ENCODE measurements at places on chromosomes 2 and 18.

DNA sequence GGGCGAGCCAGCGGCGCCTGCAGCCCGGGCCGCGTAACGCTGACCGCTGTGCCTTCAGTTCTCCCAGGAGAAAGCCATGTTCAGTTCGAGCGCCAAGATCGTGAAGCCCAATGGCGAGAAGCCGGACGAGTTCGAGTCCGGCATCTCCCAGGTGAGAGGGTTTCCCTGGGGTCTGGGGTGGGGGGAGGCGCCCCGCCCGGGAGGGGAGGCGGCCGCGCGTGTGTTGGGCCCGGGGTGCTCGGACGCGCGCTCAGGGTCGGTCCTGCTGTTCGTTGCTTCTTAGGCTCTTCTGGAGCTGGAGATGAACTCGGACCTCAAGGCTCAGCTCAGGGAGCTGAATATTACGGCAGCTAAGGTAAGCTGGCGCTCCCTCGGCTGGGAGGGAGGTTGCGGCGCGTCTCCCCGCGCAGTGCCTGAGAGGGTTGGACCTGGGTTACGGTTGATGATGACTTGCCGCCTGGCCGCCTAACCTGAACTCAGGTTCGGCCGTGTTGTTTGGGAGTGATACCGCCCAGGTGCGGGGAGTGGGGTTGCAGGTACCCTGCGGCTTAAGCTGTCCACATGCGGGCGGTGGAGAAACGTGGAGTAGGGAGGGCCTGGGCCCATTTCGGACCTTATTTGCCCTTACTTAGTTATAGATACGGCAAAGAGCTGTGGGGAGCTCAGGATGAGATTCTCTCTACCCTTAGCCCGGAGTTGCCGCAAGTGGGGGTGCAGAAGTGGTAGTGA, 638 bp downstream of the RPS7 start:
- DNase-seq, result no peak

- DNase-seq, result no peak
These were observed 79.8 kb downstream of the LONRF2 start for GRCh38 chr2:100242476-100242875.

- DNase-seq, result no peak
These were observed 89.6 kb downstream of the INSIG2 start for GRCh38 chr2:118177884-118178283.

DNA sequence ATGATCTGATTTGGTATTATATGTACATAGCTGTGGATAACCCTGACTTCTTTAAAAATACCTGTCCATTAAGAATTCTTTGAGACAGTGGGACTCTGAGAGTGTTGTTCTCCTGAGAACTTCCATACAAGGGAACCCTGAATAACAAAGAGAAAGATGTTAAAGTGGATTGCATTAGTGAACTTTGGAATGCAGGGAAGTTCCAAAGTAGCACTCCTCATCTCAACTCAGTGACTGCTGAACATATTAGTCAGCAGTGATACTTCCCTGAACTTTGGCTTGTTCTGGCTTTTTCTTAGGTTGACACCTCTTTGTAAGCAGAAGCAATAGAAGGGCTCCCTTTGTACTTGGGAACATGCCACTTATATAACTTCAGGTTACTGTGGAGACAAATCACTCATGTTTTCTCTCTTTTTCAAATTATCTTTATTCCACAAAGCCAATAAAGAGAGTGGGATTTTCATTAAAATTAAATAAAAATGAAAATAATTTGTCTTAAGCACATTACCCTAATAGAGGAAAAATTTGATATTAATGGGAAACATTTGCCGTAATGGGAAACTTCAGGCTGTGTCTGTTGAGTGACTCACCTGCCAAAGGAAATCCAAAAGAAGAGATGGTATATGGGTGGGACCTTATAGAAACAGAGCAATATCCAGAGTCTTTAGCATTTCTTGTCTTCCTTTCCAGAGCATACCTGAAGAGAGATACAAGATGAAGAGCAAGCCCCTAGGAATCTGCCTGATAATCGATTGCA, 33.3 kb downstream of the CFLAR start:
- no peak for DNase-seq

GRCh38 chr2:150008901-150009300, 421.3 kb upstream of the MMADHC start:
- no peak for DNase-seq

DNA sequence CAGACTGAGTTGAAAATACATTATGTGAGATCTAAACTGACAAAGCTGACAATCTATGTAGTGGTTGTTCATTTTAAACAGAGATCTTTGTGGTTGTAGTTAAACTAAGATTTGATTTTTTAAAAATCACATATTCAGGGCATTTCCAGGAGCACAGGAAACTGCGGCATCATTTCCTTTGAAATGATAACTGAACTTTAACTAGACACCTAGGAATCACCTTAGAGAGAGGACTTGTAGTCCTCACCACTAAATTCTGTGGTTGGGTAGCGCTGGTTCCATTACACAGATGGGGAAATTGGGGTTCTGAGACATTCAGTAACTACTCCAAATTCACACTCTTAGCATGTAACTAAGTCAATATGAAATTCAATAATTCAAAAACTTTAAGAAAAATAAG, 96.0 kb upstream of the TRIB2 start:
- no peak for DNase-seq

- DNase-seq, result no peak
These were observed 57.0 kb downstream of the CCDC150 start for GRCh38 chr2:196696423-196697079.

DNA sequence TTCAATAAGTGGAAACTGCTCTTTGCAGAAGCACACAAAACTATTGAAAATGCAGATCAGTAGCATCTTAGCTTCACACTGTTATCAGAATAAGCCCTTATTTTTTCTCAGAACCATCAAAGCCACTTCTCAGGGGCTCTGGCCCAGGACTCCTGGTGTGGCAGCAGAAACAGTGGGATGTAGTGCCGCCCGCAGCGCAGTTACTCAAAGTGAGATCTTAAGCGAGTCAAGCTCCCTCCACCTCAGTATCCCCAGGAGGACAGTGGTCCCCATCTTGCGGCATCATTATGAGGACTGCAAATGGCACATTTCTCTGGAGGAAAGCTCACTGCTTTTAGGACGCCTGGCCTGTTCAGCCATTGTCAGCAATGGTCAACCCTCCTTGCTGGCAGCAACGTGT, 60.0 kb downstream of the MBP start:
- no peak for DNase-seq

DNA sequence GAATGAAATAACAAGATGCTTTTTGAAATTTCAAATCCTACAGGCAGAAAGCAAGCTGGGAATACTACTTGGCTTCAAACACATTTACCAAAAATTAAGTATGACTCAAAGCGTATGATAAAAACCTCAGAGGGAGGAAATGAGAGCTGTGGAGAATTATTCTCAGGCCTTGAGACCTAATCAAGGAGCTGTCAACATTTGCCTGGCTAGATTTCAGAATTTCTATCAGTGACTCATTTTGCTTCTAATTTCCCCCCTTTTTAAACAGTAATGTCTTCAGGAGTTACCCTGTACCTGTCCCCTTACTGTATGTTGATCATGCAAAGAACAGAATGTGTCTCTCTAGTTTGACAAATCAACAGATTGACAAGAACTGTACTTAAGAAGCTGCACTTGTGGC, 1324.5 kb upstream of the DDX18 start:
- DNase-seq, result no peak

DNA sequence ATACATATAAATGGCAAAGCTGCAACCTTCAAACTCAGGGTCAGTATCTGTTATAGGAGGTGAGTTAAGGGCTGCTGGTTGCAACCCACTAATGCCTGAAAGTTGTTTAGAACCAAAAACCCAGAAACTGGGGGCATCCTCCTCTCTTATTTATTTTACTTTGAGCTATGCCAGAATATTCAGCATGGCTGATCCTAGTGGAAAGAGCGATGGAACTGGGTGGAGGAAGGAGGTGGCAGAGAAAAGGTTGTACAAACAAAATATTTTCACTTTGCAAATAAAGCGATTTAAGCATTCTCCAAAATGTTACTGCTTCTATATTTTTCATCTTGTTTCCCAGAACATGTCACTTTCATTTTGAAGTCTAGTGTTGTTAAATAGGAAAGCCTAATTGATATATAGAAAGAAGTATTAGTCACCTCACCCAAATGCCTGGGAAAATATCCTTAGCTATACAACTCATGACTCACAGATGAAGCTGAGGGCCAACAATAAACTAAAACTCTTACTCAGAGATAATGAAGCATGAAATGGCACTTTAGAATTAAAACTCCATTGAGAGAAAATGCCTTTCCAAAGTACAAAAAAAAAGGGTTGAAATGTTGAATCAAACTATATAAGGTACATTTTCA, 251.4 kb upstream of the UBE2E3 start:
- no peak for DNase-seq

- DNase-seq, result no peak
These were observed 79.1 kb upstream of the DLX2 start for GRCh38 chr2:172181840-172182239.

- no peak for DNase-seq
These were observed 545.4 kb downstream of the CCDC85A start for GRCh38 chr2:56729212-56729611.

DNA sequence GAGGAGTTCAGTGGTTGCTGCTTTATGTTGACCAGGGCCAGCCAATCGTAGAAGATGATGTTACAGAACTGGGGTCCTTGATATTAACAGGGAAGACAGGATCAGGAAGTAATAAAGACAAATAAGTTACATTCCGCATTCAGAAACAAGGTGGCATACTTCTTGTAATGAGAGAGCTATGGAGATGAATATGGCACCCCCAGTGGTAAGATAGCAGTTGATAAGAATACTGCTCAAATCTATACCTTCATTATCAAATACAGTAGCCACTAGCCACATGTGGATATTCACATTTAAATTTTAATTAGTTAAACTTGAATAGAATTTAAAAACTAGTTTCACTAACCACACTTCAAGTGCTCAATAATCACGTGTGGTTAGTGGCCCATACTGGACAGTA, 290.4 kb upstream of the RBMS1 start:
- no peak for DNase-seq

DNA sequence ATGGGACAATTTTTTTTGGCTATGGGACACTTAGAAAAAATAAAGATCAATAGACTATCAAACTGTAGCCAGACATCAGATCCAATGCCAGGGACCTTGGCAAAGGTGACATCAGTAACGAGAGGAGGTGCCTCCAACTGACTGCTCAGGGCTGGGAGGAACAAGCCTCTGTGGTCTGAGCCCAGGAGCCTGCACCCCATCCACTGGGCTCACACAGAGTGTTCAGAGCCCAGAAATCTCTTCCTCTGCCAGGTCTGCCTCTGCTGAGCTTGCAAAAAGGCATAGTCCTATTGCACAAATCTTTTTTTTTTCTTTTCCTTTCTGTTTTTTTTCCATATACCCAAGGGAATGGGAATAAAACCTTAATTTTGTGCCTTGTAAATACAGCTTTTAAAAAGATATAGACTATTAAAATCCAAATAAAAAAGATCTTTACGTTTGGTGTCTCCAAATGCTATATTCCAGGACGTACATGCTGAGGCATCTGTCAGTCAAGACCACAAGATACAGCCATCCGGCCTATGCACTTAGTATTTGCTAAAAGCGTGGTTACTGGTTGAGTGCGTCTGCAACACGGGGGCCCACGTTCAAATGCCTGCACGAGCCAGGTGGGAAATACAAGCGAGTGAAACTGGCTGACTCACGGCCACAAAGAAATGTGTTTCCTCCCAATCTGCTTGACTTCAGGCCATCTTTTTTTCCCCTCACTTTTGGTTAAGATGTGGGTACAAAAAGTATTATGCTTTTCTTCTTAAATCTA, 7.8 kb upstream of the ARHGAP25 start:
- DNase-seq, result no peak

DNA sequence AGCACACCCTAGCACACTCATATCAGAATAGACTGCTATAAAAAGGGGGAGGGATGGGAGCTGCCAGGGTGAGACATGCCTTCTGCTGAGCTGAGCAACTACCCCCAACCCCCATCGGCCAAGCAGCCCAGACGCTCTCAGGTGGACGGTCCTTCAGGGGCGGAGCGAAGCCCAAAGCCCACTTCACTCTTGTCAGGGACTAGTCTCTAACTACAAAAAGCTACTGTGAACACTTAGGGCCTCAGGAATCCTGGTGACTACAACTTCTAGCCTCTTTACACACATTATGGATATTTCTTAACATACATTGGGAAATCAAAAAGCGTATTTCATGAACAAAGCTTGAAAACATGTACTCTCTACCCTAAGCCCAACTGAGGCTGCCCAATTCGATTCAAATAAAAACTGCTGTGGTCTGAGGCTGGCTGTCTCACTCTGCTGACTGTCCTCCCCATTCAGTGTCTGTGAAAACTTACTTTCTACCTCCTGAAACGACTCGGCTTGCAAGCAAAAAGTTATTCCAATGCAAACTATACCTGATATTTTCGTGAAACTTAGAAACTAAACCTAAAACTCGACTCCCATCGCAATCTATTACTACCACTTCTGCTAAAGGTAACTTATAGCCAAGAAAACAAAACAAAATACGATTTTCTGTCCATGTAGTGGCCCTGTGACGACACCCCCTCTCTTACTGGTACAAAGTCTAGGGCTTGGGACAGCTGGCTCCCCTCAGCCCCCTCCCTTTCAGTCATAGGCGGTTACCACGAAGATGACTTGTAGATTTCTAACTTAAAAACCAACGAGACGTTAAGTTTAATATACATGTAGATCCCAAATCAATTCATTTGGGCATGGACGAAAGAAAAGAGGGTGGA, 1.2 kb downstream of the SERTAD2 start:
- DNase-seq, result no peak

DNA sequence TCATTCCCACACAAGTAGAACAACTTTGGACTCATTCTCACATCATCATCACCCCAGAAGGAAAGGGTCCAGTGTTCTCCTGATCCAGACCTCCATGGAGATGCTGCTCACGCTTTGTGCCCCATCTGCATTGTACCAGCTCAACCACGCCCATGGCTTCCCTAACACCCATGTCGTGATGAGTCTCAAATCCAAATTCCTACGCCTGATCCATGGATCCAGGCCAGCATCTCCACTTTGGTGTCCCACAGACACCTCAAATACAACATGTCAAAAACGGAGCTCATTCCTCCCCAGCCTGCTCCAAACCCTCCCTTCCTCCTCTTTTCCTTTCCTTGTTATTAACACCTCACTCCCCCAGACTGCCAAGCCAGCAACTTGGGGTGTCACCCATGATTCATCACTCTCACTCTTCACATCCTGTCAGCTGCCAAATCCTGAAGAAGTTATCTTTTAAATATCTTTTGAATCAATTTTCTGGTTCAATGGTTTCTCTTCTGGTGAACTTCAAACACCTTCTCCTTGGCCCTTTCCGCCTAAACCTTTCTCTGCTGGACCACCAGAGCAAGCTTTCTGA, 30.2 kb upstream of the FAM124B start:
- DNase-seq, result no peak

DNA sequence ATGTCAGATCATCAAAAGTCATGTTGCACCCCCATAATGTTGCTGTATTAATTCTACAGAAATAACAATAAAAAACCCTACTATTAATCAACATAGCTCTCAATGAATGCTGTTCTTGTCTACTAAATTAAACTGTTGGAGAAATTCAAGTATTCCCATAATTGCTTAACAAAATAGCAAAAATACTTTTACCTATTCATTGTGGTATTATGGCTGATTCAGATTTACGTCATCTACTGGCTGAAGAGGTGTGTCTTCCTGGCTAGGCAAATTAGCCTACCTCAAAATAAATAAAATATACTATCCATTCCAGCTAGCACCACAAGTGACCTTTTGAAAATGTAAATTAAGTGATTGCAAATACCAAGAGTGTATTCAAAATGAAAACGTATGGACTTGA, 249.4 kb downstream of the MEIS1 start:
- DNase-seq, result no peak

- DNase-seq, result peak; percentile 61
These were observed 44.3 kb upstream of the FIGN start for GRCh38 chr2:163779970-163780597.

- DNase-seq, result no peak
These were observed 109.5 kb downstream of the CDC42EP3 start for GRCh38 chr2:37561615-37562569.

- no peak for DNase-seq
These were observed 441 bp downstream of the MPHOSPH10 start for GRCh38 chr2:71130905-71131244.
